ENCODE measurements at places on chromosomes 7 and 10.

DNA sequence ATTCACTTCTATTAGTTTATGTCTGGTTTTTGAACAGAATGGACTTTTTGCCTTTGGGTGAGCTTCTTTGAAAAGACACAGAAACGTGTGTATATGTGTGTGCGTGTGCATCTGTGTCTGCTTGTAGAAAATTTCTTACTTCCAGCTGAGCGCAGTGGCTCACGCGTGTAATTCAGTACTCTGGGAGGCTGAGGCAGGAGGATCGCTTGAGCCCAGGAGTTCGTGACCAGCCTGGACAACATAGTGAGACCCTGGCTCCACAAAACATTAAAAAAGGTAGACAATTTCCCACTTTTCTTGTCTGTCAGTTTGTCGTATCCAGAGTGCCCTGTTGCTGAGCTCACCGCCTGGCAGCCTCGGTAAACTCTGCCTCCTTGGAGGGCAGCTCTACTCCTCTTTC is 25.4 kb downstream of the PPP2R2D start:
- no peak for DNase-seq

DNA sequence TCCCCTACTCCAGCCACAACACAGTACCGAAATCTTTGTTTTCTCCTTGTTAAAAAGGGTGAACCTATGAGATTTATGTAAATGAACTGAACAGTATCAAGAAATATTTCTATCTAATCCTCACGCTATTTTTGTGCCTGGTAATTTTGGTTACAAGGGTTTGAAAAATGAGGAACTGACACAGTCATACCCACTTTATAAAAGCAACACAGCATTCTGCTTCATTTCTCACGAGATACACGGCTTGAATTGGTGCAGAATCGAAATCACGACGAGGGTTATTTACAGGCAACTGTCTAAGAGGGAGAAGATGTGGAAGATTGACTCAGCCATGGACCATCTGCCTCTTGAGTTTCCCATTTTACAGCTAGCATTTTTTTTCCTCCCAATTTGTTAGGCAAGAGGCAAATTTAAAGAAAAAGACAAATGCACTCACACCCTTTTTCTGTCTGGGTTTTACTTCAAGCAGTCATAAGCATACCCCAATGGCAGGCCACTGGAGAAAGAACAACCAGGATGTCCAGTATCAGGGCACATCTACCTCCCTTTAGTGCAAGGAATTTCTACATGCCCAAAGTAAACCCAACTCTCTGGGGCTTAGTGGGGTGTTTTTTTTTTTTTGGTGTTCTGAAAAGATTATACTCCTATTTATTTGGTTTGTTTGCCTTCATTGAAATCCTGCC is 108.1 kb downstream of the ITGB8 start:
- DNase-seq: no peak

- DNase-seq: no peak
Observed at GRCh38 chr10:84531396-84531795, 203.0 kb downstream of the CCSER2 start.

GRCh38 chr7:100516135-100516812 is 22.7 kb upstream of the AGFG2 start:
- no peak for DNase-seq

Measured in 8988T (cell line).